ENCODE measurements at places on chromosomes 7 and 10. TPM values are rescaled to one million over a fixed set of nuclear protein-coding genes. Genes with fewer than 3 reads are reported as not detected.

The STEAP1B gene
- not detected for total RNA-seq

The PRSS2 gene
- total RNA-seq = not detected

The NPC1L1 gene
- not detected for total RNA-seq

The GNAT3 gene
- total RNA-seq = 0.22 TPM

The TFR2 gene
- total RNA-seq = 1.2 TPM

The DYNC1I1 gene
- total RNA-seq = 1.6 TPM

The TBXAS1 gene
- total RNA-seq = 5.0 TPM

The ZNF282 gene
- 24.8 TPM for total RNA-seq

The SPDYE6 gene
- total RNA-seq = not detected

The RET gene
- total RNA-seq = 0.11 TPM

The STEAP1 gene
- total RNA-seq = 1.2 TPM

The AKR1C8 gene
- not detected for total RNA-seq

The CUBN gene
- 0.79 TPM for total RNA-seq

The ADAM8 gene
- 1.2 TPM for total RNA-seq

The SPDYE2B gene
- total RNA-seq = not detected

The TEX36 gene
- under 0.01 TPM for total RNA-seq

The SNX10 gene
- total RNA-seq = 0.54 TPM

The JAKMIP3 gene
- total RNA-seq = under 0.01 TPM

The TBX20 gene
- total RNA-seq = 0.22 TPM

The SP8 gene
- total RNA-seq = not detected

The PTPRZ1 gene
- not detected for total RNA-seq

The LRRC4 gene
- 0.11 TPM for total RNA-seq

The ACSM6 gene
- not detected for total RNA-seq

The FGFR2 gene
- 16.1 TPM for total RNA-seq

Data from placental epithelial cell (primary cell).